Hindlimb muscle (tissue), 1 donor: ENCODE measurements at places on chromosomes 11 and 22.

DNA sequence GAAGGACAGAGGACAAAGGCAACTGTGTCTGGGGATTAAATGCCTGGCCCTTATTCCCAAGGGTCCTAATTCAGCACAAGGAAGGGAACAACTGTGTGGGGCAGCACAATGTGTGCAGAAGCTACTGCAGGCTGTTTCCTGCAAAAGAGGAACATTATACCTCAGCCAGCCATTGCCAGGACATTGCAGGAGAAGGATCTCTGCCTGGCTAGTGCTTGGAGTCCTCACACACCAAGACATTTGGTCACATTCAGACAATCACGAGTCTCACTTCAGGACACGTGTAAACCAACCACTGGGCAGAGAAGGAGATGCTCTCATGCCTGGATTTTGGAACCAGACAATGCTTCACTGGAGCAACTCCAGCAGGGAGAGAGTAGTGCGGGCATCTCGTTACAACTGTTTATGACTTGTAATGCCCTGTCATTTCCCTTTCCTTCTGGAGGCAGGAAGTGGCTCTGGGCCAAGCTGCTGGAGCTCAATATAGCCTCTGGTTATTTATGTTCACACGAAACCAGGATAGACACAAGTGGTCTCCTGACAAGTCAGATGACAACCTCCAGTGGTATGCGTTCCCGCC lies 23.9 kb upstream of the ZC3H12C start:
- DNase-seq: peak; percentile 64

DNA sequence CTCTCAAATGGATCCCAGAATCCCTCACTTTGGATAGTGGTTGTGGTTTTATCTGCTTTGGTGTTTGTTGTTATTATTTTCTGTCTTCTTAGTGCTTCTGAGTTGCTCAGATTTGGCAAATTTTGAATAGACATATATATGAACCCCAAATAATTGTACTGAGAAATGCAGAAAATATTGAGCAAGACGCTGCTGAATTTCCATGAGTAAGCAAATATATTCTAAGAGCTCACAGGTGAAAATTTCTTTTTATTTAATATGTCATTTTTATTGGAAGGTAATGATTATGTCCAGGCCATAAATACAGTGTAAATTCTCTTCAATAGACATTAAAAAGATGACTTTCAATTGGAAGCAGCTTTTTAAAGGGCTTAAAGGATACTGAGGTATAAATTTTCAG lies 152.1 kb downstream of the FAT3 start:
- DNase-seq: no peak

DNA sequence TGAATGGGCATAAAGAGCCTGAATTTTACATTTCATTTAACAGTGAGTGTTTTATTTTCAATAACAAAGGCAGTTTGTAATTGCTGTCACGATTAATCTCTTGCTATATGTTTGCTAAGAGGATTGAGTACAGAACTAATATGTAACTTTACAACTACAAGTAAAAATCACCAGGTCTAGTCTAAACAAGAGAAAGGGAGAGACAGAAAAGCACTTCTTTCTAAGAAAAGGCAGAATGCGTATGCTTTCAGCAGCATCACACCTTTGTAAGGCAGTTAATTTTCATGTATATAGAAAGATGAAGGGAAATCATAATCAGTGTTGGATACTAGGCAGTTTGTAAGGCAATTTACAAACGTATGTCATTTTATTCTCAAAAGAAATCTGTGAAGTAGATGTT lies 169.8 kb downstream of the NELL1 start:
- DNase-seq: no peak

DNA sequence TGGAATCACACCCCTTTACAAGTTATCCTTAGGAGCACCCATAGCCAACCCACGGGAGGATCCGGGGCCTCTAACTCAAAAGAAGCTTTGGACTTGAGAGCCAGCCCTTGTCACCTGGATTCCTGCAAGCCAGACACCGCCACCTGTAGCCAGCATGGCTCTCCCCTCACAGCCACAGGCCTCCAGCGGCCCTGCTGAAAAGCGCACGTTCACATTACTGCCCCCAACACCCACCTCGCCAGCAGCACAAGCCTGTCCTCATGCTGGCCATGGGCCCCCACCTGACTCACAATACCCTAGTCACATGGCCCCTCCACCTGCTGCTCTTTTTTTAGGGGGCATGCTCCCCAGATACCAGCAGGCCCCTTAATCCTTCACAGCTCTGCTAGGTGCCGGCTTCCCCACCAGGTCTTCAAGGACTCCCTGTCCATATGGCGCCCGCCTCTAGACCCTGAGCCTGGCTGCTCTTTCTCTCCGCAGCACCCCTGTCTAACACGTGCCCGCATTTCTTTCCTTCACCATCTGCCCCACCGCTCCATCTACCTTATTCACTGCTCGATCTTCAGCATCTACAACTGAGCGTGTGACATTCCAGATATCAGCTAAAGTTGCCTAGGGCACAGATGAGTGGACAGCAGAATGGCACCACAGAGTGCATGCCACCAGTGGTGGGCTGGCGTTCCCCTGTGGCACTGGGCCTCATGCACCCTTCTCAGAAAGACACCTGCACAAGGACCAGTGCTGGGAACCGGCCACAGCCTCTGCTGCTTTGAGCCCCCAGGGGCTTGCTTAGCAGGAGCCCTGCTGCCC lies 6.6 kb downstream of the CARS1 start:
- DNase-seq: no peak

DNA sequence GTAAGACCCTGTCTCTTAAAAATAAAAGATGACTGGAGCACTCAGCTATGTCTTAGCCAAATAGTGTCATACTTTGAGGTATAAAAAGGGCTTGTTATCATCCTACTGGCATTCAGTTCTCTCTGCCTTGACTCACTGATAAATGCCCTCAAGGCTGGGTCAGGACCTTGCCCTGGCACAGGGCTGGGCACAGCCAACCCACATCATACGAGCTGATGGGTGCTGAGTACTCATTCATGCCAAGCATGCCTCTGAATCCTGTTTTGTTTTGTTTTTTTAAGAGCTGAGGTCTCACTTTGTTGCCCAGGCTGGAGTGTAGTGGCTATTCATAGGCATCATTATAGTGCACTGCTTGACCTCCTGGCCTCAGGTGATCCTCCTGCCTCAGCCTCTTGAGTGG lies 1.9 kb downstream of the SMTNL1 start:
- no peak for DNase-seq

- no peak for DNase-seq
Measured at GRCh38 chr11:34316347-34317035, 41.3 kb downstream of the ABTB2 start.

DNA sequence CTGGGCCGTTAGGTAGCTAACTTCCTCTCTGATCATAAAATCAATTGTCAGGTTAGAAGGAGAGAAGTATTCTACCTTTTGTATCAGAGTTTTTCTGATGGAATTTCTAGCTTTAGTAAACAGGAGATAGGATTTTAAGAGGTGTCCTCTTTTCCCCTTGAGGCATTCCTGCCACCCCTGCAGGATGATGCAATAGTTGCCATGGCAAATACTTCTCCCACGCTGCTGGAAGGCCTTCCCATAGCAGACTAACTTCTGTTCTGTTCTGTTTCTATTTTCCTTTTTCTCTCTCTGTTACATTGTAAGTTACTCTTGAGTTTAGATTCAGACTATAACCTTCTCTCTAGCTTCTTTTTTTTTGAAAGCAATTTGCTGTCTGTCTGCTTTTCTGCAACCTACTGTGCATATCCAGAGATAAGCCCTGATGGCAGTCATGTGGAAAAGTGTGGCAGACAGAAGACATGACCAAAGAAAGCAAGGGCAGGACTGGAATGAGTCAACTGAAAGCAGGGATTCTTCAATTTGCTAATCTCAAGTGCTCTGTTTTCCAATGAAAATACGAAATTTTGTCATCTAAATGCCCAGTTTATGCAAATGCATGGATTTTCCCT lies 679.1 kb downstream of the DLG2 start:
- DNase-seq: no peak

- no peak for DNase-seq
Measured at GRCh38 chr22:27996981-27997380, 77.9 kb upstream of the PITPNB start.

DNA sequence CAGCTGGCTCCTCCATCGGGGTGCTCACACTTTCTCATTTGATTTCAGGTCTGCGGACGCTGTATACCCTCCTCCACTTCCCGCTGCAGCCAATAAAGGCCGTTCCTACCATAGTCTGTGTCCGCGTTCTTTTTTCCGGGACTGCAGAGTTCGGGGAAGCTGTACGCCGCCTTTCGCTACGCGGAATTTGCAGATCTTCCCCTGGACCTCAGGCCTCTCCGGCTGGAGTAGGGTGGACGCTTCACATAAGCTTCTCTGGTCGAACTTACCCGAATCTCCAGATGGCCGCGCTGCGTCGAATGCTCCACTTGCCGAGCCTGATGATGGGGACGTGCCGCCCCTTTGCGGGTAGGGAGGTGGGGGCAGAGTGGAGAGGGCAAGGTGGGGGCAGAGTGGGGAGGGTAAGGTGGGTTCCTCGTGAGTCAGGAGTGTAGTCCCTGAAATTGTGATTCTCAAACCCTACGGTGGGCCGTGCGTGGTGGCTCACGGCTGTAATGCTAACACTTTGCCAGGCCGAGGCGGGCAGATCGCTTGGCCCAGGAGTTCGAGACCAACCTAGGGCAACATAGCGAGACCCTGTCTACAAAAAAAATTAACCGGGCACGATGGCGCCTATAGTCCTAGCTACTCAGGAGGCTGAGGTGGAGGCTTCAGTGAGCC lies 617 bp downstream of the CSKMT start:
- DNase-seq: no peak

DNA sequence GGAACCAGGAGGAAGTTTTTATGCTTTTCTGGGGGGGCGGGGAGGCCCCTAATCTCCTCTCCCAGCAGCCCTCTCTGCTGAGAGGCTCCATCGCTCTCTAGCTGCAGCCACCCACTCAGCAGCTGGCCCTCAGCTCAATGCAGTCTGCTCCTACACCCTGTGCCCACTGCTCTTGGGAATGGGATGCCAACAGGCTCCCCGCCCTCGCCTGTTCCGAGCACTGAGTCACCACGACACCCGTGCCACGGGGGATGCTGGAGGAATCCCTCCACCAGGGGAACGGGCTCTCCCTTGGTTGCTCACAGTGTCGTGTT lies 23.5 kb upstream of the SUSD2 start:
- DNase-seq: peak; percentile 60

GRCh38 chr22:49934160-49934890 lies 15.9 kb downstream of the CRELD2 start:
- DNase-seq: no peak

DNA sequence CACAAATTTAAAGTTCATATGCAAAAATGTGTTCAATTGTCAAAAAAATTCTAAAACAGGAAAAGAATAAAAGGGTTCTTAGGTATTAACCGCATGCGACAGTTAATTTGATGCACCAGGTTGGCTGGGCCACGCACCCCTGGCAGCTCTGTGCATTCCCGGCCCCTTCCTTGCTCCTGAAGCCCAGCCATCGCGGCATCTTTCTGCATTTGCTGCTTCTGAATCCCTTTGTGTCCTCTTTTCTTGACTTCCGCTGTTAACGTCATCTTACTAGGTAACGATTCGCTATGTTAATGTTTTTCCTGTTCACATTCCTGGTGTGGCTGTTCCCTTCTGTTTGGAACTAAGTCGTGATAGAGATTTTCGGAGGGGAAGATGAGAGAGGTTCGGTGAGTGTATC lies 7.9 kb upstream of the KLHDC7B start:
- no peak for DNase-seq

DNA sequence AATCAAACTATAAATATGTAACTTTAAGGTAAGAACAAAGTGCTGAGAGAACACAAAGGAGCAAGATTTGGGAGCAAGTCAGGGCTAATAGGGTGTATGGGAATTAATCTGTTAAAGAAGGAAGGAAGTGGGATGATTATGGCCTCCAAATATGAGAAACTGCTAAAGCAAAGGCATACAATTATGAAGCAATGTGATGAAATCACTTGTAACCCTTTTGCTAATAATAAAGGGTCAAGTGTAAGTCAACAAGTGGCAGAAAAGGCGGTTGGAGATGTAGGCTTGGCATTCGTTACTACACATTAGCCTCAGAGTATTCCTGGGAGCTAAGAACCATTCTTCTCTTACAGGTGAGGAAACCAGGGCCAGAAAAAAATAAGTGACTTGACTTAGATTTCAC lies 1002.3 kb upstream of the TENM4 start:
- no peak for DNase-seq

GRCh38 chr11:86949995-86950660 lies 5.1 kb downstream of the FZD4 start:
- DNase-seq: no peak

- no peak for DNase-seq
Measured at GRCh38 chr22:17095538-17095937, 10.7 kb downstream of the IL17RA start.

DNA sequence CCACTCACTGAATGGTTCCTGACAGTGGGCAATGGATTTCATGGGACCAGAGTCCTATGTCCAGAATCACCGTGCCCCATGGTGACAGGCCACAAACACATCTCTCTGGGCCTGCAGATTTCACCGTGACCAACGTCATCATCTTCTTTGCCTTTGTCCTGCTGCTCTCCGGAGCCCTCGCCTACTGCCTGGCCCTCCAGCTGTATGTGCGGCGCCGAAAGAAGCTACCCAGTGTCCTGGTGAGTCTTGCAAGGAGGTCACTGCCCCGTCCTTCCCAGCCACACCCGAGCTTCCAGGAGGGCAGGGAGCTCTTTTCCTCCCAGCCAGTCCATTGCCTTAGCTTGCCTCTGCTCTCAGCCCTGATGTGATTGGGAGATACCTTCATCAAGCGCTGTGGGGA lies 9.3 kb downstream of the IL10RA start:
- DNase-seq: no peak

GRCh38 chr11:128619007-128619406 lies 31.6 kb upstream of the ETS1 start:
- no peak for DNase-seq

DNA sequence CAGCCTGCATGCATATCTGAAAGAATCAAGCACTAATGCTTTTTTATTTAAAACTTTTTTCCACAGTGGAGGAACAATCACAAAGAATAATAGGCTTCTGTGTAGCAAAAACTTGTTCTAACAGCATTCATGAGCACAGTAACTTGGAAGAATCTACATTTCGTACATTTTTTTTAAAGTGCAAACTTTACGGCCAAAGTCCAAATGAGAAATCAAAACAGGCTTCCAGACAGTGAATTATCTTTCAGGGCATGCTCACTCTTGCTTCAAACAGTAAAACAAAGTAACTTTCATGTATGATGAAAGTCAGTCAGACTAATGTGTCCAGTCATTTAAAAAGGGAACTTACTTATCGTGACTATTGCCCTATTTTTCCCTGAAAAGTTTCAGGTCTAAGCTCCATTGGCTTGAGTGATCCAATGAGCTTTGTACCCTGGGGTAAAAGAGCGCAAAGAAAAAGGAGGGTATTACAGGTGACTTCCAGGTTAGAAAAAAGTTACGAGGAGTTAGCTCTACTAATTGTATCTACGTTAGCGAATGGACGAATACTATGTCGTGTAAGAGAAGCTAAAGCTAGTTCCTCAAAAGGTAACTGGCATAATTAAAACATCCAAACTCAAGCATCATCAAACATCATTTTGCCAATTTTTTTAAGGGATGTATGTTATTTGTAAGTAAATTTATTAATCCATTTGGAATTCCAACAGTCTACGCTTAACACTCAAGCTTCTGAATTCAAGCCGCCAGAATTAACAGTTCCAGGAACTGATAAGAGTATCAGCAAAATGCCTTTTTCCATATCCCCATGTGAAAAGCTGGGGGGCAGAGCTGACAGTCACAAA lies 1.7 kb downstream of the PICALM start:
- DNase-seq: peak; percentile 38

- no peak for DNase-seq
Measured at GRCh38 chr11:125514336-125515101, 18.5 kb upstream of the FEZ1 start.
